ENCODE measurements at places on chromosomes 1 and 21.

GRCh38 chr1:210688512-210689234, 360.0 kb downstream of the HHAT start:
- DNase-seq, result no peak

GRCh38 chr1:210535761-210536160, 207.1 kb downstream of the HHAT start:
- DNase-seq, result no peak

- no peak for DNase-seq
Observed at GRCh38 chr1:183807549-183808168, 2.7 kb downstream of the RGL1 start.

- no peak for DNase-seq
Observed at GRCh38 chr1:93467606-93468005, 19.7 kb downstream of the FNBP1L start.

Data from NCI-H1417 treated with DMSO at 0.1 percent for 48 hours (cell line).